Esophagus muscularis mucosa (tissue), 4 donors: ENCODE measurements at places on chromosomes 1 and 21. TPM values are rescaled to one million over a fixed set of nuclear protein-coding genes. Genes with fewer than 3 reads are reported as not detected.

GRCh38 chr1:15151377-15151806 is 2.2 kb upstream of the TMEM51 start:
- no peaks in the 10 kb centered on the region for H3K36me3 ChIP-seq
- H3K27me3 ChIP-seq: peaks cover 8% of the 10 kb centered on the region
- H3K4me1 ChIP-seq: peaks cover 56% of the 10 kb centered on the region
- no peak for DNase-seq

GRCh38 chr1:160570840-160571239 is 8.5 kb downstream of the CD84 start:
- H3K36me3 ChIP-seq: no peaks in the 10 kb centered on the region
- no peaks in the 10 kb centered on the region for H3K4me1 ChIP-seq
- no peak overlapping the region for H3K27ac ChIP-seq
- H3K27me3 ChIP-seq: no peaks in the 10 kb centered on the region
- no peak overlapping the region for H3K4me3 ChIP-seq
- DNase-seq: no peak

DNA sequence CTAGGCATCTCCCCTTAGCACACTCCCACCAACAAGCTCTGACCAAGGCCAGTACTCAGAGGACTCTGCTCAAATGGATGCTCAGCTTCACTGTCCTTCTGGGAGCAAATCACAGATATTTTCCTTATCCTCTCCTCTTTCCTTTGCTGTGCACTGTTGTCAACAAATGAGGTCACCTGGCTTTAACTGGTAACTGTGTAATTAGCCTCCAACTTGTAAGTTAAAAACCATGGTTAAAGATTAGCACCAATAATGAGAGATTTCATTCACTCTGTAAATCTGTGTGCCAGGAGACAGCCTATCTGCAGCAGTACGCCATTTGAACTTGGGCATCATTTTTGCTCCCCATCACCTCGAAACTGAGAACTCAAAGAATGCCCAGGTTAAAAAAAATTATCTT is 149.5 kb downstream of the GABPA start:
- no peak for DNase-seq
- peaks cover 12% of the 10 kb centered on the region for H3K4me1 ChIP-seq
- H3K27me3 ChIP-seq: no peaks in the 10 kb centered on the region
- H3K27ac ChIP-seq: no peak overlapping the region
- peaks cover 68% of the 10 kb centered on the region for H3K36me3 ChIP-seq
- H3K4me3 ChIP-seq: no peak overlapping the region

DNA sequence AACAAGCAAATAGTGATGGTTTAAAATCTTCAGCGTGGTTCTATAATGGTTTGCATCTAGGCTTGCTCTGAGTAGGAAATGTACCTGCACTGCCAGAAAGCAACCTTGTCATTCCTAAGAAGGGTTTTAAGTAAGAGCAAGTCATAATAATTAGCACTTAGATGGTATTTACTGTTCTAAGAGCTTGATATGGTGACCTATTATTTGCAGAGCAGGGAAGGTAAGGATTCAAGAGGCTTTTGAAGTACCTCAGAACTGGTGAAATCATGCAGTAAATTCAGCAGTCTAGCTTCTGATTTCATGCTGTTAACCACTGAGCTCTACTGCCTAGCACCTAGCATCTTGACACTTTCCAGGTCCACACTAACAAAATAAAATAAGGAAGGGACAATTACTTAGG is 23.7 kb downstream of the ATP1A1 start:
- no peak overlapping the region for H3K4me3 ChIP-seq
- H3K27ac ChIP-seq: no peak overlapping the region

GRCh38 chr1:13675151-13675651 is 24.8 kb upstream of the PRDM2 start:
- H3K27me3 ChIP-seq: no peaks in the 10 kb centered on the region
- DNase-seq: no peak
- no peaks in the 10 kb centered on the region for H3K4me1 ChIP-seq
- no peak overlapping the region for H3K27ac ChIP-seq
- no peak overlapping the region for H3K4me3 ChIP-seq

GRCh38 chr1:205588636-205589035 is 43.2 kb downstream of the ELK4 start:
- no peak overlapping the region for H3K4me3 ChIP-seq
- peaks cover 18% of the 10 kb centered on the region for H3K4me1 ChIP-seq
- no peaks in the 10 kb centered on the region for H3K27me3 ChIP-seq
- H3K27ac ChIP-seq: no peak overlapping the region
- DNase-seq: no peak

GRCh38 chr1:106755682-106756406 is 300.6 kb upstream of the PRMT6 start:
- no peaks in the 10 kb centered on the region for H3K36me3 ChIP-seq
- H3K4me1 ChIP-seq: no peaks in the 10 kb centered on the region
- no peak for DNase-seq

DNA sequence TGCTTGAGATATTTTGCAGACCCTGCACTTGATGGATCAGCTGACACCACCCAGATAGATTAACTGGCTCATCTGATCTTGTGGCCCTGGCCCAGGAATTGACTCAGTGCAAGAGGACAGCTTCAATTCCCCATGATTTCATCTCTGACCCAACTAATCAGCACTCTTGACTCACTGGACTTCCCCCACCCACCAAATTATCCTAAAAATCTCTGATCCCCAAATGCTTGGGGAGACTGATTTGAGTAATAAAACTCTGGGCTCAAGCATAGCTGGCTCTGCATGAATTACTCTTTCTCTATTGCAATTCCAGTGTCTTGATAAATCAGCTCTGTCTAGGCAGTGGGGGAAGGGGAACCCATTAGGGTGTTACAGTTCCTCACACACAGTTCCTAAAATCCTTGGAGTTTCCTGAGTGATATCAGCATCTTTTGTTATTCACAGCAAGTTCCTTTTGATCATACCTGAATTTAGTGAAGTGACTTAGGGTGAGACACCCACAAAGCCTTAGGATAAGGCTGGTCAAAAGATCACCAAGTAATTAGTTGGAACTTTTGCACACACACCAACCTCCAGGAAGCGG is 104.2 kb downstream of the COP1 start:
- no peak overlapping the region for H3K4me3 ChIP-seq
- H3K27me3 ChIP-seq: no peaks in the 10 kb centered on the region
- H3K36me3 ChIP-seq: peaks cover 24% of the 10 kb centered on the region
- no peak for DNase-seq
- no peaks in the 10 kb centered on the region for H3K4me1 ChIP-seq
- no peak overlapping the region for H3K27ac ChIP-seq

DNA sequence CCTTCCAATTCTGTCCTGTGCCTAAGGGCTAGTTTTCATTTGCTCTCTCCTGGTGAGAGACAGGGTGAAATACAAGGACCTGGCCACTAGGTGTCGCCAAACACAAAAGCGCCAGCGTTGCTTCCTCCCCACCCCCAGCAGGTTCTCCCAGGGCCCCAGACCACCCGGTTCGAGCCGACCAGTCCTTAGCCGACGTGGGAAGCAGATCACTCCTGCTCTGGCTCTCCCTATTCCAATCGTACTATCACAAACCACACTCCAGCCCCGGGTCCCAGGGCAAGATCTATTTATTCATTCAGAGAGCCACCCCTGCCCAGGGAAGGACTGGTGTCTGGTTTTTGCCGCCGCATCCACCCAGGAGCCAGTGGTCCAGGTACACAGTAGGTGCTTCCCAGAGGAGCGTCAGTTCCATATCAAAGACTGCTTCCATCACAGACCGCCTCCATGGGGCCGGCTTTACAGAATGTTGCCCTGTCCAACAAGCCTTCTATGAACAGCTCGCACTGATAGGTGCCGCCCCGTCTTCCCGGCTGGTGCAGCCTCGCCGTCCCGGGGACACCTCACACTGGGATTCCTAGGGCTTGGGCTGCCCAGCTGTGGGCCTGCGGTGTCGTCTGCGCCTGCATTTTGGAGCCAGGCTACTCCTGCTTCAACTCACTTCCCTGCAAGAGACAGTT is 35.0 kb downstream of the CTNNBIP1 start:
- H3K36me3 ChIP-seq: peaks cover 20% of the 10 kb centered on the region
- no peak for DNase-seq
- H3K27ac ChIP-seq: peak overlapping the region; percentile 73
- H3K4me1 ChIP-seq: peaks cover 22% of the 10 kb centered on the region

DNA sequence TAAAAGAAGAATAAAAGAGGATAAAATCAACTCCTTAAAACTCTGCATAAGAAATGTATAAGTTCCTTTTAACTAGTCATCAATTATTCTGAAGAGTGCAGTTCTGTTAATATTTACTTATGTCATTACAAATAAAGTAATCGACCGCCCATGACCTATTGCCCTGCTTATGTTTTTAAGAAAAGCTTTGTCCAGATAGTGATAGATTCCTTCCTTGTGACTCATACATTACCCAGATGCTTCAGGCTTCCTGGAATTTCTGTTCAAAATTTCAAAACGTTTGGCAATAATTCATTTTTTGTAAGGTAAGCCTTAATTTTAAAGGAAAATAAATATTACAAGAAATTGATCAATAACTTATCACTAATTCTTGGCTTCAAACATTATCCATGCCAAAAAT is 918.2 kb upstream of the ADGRL2 start:
- H3K36me3 ChIP-seq: no peaks in the 10 kb centered on the region
- no peak for DNase-seq
- no peak overlapping the region for H3K4me3 ChIP-seq

- no peaks in the 10 kb centered on the region for H3K27me3 ChIP-seq
- no peaks in the 10 kb centered on the region for H3K36me3 ChIP-seq
- H3K27ac ChIP-seq: no peak overlapping the region
- H3K4me1 ChIP-seq: peaks cover 20% of the 10 kb centered on the region
- no peak overlapping the region for H3K4me3 ChIP-seq
These were observed 15.6 kb downstream of the RD3 start for GRCh38 chr1:211476200-211476849.

DNA sequence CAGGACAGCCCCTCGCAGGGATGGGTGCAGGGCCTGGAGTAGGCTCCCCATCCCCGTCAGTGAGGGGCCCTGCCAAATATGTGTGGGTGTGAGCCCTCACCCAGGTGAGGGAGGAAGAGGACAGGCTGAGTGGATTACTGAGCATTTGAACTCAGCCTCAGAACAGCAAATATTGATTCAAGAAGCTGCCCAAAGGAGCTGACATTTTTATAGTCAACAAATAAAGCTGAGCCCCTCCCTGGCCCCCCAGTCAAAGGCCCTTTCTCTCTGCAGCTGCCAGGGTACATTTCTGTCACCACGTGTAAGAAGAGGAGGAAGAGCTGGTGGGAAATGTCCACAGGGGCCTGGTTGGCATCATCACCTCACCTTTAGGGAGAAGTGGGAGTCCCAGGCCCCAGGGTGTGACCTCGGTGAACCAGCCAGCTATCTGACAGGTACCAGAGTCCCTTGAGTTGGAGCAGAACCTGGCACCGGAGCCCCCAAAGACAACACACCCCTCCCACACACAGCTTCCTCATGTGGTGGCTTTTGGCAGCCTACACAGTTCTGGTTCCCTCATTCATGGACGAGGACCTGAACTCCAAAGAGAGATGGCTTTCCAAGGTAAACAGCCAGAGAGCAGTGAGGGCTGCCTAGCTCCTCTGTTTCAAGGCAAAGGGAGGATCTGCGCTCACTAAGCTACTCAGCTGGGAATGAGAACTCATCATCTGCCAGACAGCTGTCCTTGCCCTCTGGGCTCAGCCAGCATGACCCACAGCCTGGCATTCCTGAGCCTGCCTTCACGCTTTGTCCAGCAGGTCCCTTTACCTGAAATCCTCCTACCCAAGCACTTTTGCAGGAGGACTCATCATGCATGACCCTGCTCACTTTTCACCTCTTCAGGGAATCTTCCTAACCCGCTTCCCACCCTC is 43.0 kb upstream of the TENT5C start:
- H3K36me3 ChIP-seq: no peaks in the 10 kb centered on the region
- no peak overlapping the region for H3K27ac ChIP-seq
- H3K4me3 ChIP-seq: no peak overlapping the region
- H3K27me3 ChIP-seq: no peaks in the 10 kb centered on the region
- H3K4me1 ChIP-seq: no peaks in the 10 kb centered on the region
- DNase-seq: peak; percentile 74

- no peak overlapping the region for H3K4me3 ChIP-seq
- H3K4me1 ChIP-seq: peaks cover 10% of the 10 kb centered on the region
- H3K27me3 ChIP-seq: no peaks in the 10 kb centered on the region
- H3K36me3 ChIP-seq: no peaks in the 10 kb centered on the region
- no peak for DNase-seq
These were observed 68.9 kb downstream of the ZNF644 start for GRCh38 chr1:90952906-90953305.

- H3K4me3 ChIP-seq: peak overlapping the region; percentile 27
- peak overlapping the region; percentile 98 for H3K27ac ChIP-seq
- H3K27me3 ChIP-seq: no peaks in the 10 kb centered on the region
- DNase-seq: no peak
- peaks cover 5% of the 10 kb centered on the region for H3K36me3 ChIP-seq
- H3K4me1 ChIP-seq: peaks cover 53% of the 10 kb centered on the region
These were observed 2.8 kb upstream of the ZC3H12A start for GRCh38 chr1:37471345-37472231.

GRCh38 chr1:12485231-12486058 is 132.6 kb downstream of the DHRS3 start:
- H3K36me3 ChIP-seq: no peaks in the 10 kb centered on the region
- peak overlapping the region; percentile 91 for H3K27ac ChIP-seq
- H3K27me3 ChIP-seq: no peaks in the 10 kb centered on the region

DNA sequence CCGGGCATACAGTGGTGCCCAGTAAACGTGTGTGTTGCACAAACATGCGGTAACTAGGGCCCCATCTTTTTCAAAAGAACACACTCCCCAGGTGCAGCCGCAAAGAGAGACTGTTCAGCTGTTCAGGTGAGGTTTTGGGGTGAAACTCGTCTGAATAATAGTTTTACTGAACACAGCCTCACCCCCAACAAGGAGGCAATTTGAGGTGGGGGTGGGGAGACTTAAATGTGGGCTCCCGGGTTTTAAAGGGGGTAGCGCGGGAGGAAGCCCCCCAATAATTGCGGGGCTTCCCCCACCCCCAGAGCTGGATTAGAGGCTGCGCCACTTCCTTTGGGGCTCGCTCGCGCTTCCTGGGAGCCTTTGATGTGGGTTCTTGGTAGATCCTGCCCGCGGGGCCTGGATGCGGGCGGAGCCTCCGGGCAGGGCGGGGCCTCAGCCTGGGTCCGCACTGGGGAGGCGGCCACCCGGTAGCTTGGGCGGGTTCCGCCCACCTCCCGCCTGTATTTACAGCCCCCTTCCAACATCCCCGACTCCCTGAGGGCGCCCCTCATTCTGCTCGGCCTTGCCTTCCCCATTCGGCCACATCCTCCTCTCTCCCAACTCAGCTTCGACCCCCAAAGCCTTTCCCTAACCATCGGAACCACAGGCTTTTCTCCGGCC is 6.4 kb upstream of the EPHA2 start:
- DNase-seq: no peak
- H3K27me3 ChIP-seq: no peaks in the 10 kb centered on the region
- no peaks in the 10 kb centered on the region for H3K36me3 ChIP-seq
- H3K4me1 ChIP-seq: peaks cover 19% of the 10 kb centered on the region

Gene MRPL24
- total RNA-seq: 67.4 TPM

Gene SLC44A3
- 1.7 TPM for total RNA-seq

Gene EPHA2
- 7.1 TPM for total RNA-seq

Gene C1orf167
- not detected for total RNA-seq

Gene LDLRAD2
- total RNA-seq: not detected

Gene CNR2
- not detected for total RNA-seq

Gene ZSCAN20
- total RNA-seq: 6.6 TPM

Gene INPP5B
- 38.3 TPM for total RNA-seq

Gene HMGCS2
- total RNA-seq: 0.83 TPM

Gene GPR37L1
- total RNA-seq: 0.58 TPM

Gene TNFRSF14
- total RNA-seq: 49.2 TPM

Gene FAM78B
- 1.4 TPM for total RNA-seq
